ENCODE measurements at places on chromosomes 12 and 14.

GRCh38 chr12:52559979-52560378 lies 7.0 kb upstream of the KRT71 start:
- DNase-seq, result no peak

GRCh38 chr12:93106910-93107309 lies 177.8 kb upstream of the EEA1 start:
- DNase-seq, result no peak

- DNase-seq, result no peak
Observed at GRCh38 chr12:15196221-15196620, 25.0 kb downstream of the RERG start.

DNA sequence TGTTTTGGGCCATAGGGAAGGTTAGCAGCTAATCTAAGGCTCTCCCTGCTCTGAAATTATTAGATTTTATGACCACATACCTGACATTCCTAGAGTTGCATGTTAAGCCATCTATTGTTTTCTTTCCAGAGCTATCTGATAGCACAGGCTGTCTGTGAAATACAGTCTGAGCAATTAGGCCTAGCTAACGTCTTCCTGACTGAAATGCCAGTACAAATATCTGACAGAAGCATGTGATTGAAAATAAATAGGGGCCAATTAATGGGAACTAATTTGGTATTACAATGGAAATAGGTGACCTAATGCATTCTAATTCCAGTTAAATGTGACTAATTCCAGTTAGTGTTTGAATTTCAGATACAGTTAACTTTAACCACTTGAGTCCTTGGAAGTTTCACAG lies 115.2 kb downstream of the C12orf75 start:
- no peak for DNase-seq

Measured in CD4-positive, alpha-beta T cell treated with Interferon gamma for 1 hour (primary cell).